ENCODE measurements at places on chromosomes 7 and 10.

GRCh38 chr7:113085781-113086390, 741 bp downstream of the GPR85 start:
- DNase-seq: peak; percentile 48

DNA sequence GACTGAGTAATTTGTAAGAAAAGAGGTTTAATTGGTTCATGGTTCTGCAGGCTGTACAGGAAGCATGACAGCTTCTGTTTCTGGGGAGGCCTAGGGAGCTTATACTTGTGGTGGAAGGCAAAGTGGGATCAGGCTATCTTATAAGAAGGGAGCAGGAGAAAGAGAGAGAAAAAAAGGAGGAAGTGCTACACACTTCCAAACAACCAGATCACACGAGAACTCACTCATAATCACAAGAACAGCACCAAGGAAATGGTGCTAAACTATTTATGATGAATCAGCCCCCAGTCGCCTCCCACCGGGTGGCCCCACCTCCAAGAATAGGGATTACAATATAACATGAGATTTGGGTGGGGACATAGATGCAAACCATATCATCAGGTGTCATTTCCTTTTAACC, 89.1 kb upstream of the KCNMA1 start:
- DNase-seq: no peak

GRCh38 chr7:114864278-114864677, 57.6 kb upstream of the MDFIC start:
- DNase-seq: peak; percentile 33

DNA sequence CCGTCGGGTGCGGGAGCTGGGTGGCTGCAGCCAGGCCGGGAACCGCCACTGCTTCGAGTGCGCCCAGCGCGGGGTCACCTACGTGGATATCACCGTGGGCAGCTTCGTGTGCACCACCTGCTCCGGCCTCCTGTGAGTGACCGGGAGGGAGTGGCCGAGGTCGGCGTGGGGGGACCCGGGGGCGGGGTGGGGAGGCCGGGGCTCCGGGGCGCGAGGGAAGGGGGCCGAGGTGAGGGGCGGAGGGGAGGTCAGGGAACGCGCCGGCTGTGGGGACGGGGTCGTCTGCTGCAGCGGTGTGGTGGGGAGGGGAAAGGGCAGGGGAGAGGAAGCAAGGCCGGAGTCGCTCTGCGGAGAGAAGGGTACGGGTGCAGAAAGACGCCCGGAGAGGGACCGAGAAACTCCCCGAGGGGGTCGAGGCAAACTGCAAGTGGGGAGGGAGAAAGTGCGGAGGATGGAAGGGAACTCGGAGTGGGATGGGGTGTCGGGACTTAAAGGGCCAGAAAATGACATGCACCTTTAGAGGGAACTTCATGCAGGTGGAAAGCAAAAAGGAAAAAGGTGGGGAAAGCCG, 518 bp downstream of the AGFG2 start:
- DNase-seq: no peak

GRCh38 chr7:27211764-27212204, 11.9 kb upstream of the HOXA13 start:
- DNase-seq: no peak

DNA sequence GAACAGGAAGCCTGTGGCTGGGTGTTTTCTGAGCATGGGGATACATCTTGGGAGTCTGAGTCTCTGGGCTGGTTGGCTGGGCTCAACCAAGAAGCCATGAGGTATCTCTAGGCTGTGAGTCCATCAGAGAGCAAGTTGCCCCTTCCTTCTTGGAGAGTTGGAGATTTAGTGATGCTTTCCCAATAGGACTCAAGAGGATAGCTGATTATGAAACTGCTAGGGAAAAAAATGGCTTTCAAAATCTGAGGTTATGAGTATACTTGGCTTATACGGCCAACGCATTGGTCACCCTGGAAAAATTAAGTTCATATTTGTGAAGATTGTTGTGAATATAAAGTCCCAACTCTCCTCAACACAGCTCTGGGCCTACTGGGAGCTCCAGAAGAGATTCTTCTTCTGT, 162.7 kb upstream of the KMT2E start:
- DNase-seq: no peak

- DNase-seq: no peak
These were observed 6.1 kb downstream of the CHST3 start for GRCh38 chr10:71970331-71970730.

GRCh38 chr7:130918129-130919052, 184.4 kb upstream of the KLF14 start:
- no peak for DNase-seq

DNA sequence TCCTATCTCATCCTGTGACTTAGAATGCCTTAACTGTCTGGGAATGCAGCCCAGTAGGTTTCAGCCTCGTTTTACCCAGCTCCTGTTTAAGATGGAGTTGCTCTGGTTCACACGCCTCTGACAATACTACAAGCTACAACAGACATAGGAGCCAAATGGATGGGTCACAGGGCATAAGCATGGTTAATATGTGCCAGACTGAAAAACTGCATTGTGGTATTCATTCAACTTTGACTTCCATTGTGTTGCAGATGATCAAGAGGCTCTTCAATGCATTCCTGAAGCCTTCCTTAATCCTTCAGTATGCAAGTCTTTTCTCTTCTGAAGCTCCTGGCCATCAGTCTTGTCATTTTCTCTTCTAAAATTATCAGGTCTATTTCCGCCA, 20.3 kb upstream of the RNF32 start:
- no peak for DNase-seq

DNA sequence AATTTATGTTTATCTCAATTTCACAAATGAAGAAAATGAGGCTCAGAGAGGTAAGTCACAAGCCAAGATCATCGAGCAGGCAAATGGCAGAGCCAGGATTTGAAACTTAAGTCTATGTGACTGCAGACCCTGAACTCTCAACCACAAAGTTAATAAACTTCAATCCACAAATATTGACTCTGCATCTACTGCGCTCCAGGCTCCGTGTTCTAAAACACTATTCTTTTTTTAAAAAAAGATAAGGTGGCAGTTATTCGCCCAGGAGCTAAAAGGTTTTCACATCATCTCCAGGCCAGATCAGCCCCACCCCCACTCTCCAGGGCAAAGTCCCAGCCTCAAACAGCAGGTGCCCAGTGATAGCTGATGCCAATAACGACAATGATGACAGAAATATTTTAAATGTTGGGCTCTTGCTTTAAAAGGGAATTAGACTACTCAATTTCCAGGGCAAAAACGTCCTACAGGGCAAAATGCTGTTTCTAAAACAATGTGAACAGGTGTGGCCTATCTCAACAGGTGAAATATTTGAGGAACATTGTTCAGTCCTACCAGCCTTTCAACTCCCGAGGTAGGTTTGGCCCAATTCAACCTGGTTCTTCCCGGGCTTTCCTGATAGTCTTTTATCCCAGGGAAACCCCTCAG, 85.2 kb downstream of the SORBS1 start:
- DNase-seq: no peak

DNA sequence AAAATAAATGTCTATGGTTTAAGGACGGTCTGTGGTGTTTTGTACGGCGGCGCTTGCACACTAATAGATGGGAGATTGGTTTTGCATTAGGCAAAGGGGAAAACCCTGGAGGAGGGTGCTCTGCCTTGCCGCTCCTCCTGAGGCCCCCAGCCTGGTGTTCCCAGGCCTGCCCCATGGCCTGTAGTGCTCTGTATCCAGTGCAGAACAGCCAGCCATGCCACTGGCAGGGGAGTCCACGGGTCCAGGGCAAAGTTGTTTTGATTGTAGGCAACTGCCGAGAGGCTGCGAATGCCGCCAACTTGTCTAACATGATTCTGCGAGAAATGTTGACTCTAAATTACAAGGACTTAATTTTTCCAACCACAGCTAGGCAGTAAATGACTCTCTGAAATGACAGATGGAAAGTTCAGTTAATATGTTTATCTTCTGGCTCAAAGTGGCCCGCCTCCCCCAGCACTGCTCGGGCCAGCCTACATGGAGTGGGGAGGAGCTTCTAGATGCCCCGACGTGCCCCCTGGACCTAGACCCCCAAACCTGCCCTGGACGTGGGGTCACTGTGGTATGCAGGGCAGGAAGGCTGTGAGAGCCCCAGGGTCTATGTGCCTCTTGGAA, 104.6 kb upstream of the GDF10 start:
- no peak for DNase-seq

DNA sequence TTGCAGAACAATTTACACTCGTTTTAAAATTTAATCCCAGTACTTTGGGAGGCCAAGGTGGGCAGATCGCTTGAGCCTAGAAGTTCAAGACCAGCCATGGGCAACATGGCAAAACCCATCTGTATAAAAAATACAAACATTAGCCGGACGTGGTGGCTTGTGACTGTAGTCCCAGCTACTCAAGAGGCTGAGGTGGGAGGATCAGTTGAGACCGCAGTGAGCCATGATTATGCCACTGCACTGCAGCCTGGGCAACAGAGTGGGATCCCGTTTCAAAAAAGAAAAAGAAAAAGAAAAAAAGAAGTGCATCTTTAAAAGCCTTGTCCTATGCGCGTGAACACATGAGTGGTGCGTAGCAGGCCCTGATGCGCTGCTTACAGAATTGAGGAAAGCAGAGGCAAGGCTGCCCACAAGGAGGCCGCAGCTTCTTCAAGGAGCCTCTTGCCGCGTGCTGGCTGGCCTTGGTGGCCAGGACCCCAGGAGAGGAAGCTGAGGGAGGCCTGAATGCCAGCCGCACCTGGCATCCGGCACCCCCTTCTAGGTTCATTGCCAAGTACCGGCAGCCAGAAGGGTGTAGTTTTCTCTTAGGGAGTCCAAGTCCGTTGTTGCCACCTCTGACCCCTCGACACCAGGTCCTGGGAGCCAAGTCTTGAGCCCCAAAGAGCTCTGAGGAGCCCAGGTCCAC, 124.5 kb downstream of the UBE2H start:
- DNase-seq: no peak

GRCh38 chr7:46192271-46192670, 271.2 kb upstream of the IGFBP3 start:
- DNase-seq: peak; percentile 33

GRCh38 chr10:123398180-123398591, 244.0 kb downstream of the BUB3 start:
- no peak for DNase-seq
